IMR-90 (cell line): ENCODE measurements at places on chromosomes 12 and 14. TPM values are rescaled to one million over a fixed set of nuclear protein-coding genes. Genes with fewer than 3 reads are reported as not detected.

- no peak overlapping the region for H3K27ac ChIP-seq
- H3K36me3 ChIP-seq: no peaks in the 10 kb centered on the region
- DNase-seq: no peak
- H3K4me1 ChIP-seq: no peaks in the 10 kb centered on the region
Measured at GRCh38 chr12:102682366-102683289, 202.3 kb upstream of the IGF1 start.

DNA sequence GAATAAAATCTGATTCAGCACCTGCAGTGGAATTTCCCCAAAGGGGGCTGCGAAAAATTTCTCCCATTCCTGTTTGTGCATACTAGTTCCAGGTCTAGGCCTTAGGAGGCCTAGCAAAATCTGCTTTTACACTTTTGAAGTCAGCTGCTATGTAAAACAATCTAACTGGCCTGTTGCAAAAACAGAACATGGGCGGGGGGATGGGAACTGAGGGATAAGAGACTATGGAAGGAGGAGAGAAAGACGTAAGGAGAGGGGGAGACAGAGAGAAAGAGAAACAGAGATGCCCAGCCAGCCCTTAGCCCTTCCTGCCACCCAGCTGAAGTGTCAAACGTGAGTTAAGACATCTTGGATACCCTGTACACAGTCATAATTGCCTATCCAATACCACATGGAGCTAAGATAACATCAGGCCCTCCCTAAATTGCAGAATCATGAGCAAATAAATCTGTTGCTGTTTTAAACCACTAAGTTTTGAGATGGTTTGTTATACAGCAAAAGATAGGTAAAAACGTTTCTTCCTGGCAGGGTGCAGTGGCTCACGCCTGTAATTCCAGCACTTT is 45.6 kb downstream of the SPTLC2 start:
- peak overlapping the region; percentile 61; the same call in 1 of the 2 replicates for H3K27ac ChIP-seq
- H3K4me3 ChIP-seq: no peak overlapping the region
- H3K36me3 ChIP-seq: peaks cover 14% of the 10 kb centered on the region; the same call in 1 of the 2 replicates
- H3K4me1 ChIP-seq: peaks cover 17% of the 10 kb centered on the region

- no peak for DNase-seq
- H3K4me1 ChIP-seq: peaks cover 10% of the 10 kb centered on the region
Measured at GRCh38 chr12:93582351-93582750, 9.9 kb downstream of the SOCS2 start.

GRCh38 chr12:22527999-22528398 is 16.3 kb downstream of the C2CD5 start:
- peak overlapping the region; percentile 59; the same call in 1 of the 2 replicates for H3K27ac ChIP-seq
- peaks cover 7% of the 10 kb centered on the region for H3K4me1 ChIP-seq
- H3K27me3 ChIP-seq: no peaks in the 10 kb centered on the region
- peak; percentile 80 for DNase-seq
- H3K4me3 ChIP-seq: no peak overlapping the region
- peaks cover 16% of the 10 kb centered on the region for H3K36me3 ChIP-seq

GRCh38 chr14:96106891-96107290 is 67.7 kb downstream of the C14orf132 start:
- DNase-seq: no peak
- H3K27ac ChIP-seq: 0 out of 2 replicates have a peak overlapping the region, but pooled peaks have one; percentile 1
- H3K4me3 ChIP-seq: no peak overlapping the region
- H3K36me3 ChIP-seq: no peaks in the 10 kb centered on the region

GRCh38 chr14:34030864-34031263 is 80.0 kb upstream of the EGLN3 start:
- H3K4me1 ChIP-seq: no peaks in the 10 kb centered on the region; the same call in none of the 2 replicates
- H3K27ac ChIP-seq: no peak overlapping the region
- DNase-seq: peak; percentile 35
- H3K27me3 ChIP-seq: peaks cover 4% of the 10 kb centered on the region; the same call in 1 of the 2 replicates

GRCh38 chr12:19739195-19739776 is 300.0 kb downstream of the AEBP2 start:
- no peaks in the 10 kb centered on the region for H3K27me3 ChIP-seq
- no peak overlapping the region for H3K27ac ChIP-seq
- DNase-seq: peak; percentile 75
- H3K4me1 ChIP-seq: peaks cover 2% of the 10 kb centered on the region; the same call in 1 of the 2 replicates
- H3K4me3 ChIP-seq: no peak overlapping the region
- no peaks in the 10 kb centered on the region for H3K36me3 ChIP-seq

DNA sequence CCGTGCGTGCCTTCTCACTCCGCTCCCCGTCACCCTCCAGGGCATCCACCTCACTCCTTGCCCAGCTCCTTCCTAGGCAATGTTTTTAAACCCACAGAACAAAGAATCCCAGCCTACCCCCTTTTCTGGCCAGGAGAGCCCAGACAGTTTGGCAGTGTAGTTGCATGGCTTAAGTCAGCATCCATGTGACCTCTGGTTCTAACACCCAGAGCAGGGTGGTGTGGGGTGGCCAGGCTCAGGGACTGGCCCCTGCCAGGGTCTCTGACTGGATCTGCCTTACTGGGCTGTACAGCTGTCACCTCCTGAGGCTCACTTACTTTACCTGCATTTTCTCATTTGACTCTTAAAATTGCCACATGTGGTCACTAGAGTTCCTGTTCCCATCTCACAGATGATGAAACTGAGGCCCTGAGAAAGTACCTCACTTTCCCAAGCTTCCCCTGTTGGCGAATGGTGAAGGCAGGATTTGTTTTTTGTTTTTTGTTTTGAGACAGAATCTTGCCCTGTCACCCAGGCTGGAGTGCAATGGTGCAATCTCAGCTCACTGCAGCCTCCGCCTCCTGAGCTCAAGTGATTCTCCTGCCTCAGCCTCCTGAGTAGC is 18.3 kb downstream of the SDS start:
- no peak overlapping the region for H3K27ac ChIP-seq
- no peaks in the 10 kb centered on the region for H3K4me1 ChIP-seq
- no peaks in the 10 kb centered on the region for H3K27me3 ChIP-seq
- H3K4me3 ChIP-seq: no peak overlapping the region

GRCh38 chr12:67424784-67425183 is 155.6 kb downstream of the CAND1 start:
- H3K4me1 ChIP-seq: peaks cover 6% of the 10 kb centered on the region
- no peak for DNase-seq
- no peaks in the 10 kb centered on the region for H3K27me3 ChIP-seq
- no peak overlapping the region for H3K27ac ChIP-seq

- H3K4me1 ChIP-seq: peaks cover 7% of the 10 kb centered on the region; the same call in 1 of the 2 replicates
- H3K4me3 ChIP-seq: no peak overlapping the region
- H3K27me3 ChIP-seq: no peaks in the 10 kb centered on the region
- H3K27ac ChIP-seq: no peak overlapping the region
- no peaks in the 10 kb centered on the region for H3K36me3 ChIP-seq
Measured at GRCh38 chr12:92603741-92604432, 98.9 kb upstream of the PLEKHG7 start.

DNA sequence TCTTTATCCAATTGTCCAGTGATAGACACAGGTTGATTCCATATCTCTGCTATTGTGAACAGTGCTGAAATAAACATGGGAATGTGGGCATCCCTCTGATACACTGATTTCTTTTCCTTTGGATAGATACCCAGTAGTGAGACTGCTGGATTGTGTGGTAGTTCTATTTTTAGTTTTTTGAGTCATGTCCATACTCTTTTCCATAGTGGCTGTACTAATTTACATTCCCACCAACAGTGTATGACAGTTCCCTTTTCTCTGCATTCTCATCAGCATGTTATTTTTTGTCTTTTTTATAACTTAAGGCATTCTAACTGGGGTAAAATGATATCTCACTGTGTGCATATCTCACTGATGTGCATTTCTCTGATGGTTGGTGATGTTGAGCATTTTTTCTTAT is 24.8 kb upstream of the VASH1 start:
- DNase-seq: no peak
- no peaks in the 10 kb centered on the region for H3K4me1 ChIP-seq
- H3K36me3 ChIP-seq: no peaks in the 10 kb centered on the region
- H3K27ac ChIP-seq: no peak overlapping the region

GRCh38 chr14:31934767-31935266 is 142.3 kb upstream of the ARHGAP5 start:
- H3K27me3 ChIP-seq: no peaks in the 10 kb centered on the region
- peaks cover 3% of the 10 kb centered on the region; the same call in 1 of the 2 replicates for H3K4me1 ChIP-seq
- DNase-seq: peak; percentile 41

DNA sequence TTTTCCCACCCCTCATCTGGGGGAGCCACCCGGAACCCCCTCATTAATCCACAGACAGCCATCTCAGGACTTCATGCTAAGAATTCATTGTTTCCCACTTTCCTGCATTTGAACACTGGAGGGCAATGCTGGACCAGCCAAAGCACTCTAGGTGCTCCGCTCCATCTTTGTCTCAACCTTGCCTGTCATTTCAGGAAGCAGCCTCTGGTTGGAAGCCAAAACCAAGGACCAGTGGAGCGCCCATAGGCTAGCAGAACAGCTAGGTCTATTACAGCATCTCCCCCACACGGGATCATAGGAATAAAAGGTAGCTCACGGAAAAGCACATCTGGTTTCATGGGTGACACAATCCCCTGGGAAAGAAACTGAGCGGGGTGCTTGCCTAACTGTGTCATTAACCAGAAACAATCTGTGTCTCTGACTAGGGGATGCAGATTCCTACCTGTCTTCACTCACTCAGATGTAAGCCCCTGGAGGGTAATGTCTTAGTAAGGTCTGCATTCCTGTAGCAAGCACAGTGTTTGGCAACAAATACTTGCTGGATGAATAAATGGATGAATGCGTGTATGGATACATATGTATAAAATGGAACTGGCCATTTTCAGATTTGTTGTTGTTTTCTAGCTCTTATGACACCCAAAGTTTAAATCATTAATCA is 197.0 kb downstream of the DAD1 start:
- peak; percentile 65 for DNase-seq
- H3K36me3 ChIP-seq: no peaks in the 10 kb centered on the region
- no peak overlapping the region for H3K4me3 ChIP-seq
- no peaks in the 10 kb centered on the region for H3K4me1 ChIP-seq
- no peak overlapping the region for H3K27ac ChIP-seq

GRCh38 chr14:104283197-104284106 is 145.1 kb downstream of the KIF26A start:
- no peaks in the 10 kb centered on the region for H3K36me3 ChIP-seq
- no peak for DNase-seq
- no peaks in the 10 kb centered on the region for H3K4me1 ChIP-seq
- no peak overlapping the region for H3K4me3 ChIP-seq

DNA sequence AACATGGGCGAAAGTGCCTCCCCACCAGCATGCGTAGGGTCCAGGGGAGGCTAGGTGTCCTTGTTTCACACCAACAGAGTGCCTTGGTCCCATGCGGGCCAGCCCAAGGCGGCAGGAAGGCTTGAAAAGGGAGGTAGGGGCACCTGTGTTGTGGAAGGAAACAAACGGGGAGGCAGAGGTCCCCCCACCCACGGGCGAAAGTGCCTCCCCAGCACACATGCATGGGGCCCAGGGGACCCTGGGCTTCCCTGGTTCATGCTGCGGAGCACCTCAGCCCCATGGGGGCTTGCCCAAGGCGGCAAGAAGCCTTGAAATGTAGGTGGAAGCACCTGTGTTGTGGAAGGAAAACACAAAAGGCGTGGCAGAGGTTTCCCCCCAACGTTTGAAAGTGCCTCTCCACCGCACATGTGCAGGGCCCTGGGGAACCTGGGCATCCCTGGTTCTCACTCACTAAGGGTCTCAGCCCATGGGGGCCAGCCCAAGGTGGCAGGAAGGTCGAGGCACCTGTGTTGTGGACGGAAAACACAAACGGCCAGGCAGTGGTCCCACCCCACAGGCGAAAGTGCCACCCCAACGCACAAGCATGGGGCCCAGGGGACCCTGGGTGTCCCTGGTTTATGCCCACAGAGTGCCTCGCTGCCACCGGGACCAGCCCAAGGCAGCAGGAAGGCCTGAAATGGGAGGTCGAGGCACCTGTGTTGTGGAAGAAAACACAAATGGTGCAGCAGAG is 374.7 kb downstream of the ALG10 start:
- no peaks in the 10 kb centered on the region for H3K4me1 ChIP-seq
- H3K36me3 ChIP-seq: no peaks in the 10 kb centered on the region
- no peak for DNase-seq
- H3K27ac ChIP-seq: no peak overlapping the region

- no peaks in the 10 kb centered on the region for H3K27me3 ChIP-seq
- H3K36me3 ChIP-seq: no peaks in the 10 kb centered on the region
- no peak overlapping the region for H3K27ac ChIP-seq
- H3K4me1 ChIP-seq: no peaks in the 10 kb centered on the region; the same call in 1 of the 2 replicates
- DNase-seq: peak; percentile 15
Measured at GRCh38 chr14:86897704-86898513, 1095.1 kb downstream of the GALC start.

DNA sequence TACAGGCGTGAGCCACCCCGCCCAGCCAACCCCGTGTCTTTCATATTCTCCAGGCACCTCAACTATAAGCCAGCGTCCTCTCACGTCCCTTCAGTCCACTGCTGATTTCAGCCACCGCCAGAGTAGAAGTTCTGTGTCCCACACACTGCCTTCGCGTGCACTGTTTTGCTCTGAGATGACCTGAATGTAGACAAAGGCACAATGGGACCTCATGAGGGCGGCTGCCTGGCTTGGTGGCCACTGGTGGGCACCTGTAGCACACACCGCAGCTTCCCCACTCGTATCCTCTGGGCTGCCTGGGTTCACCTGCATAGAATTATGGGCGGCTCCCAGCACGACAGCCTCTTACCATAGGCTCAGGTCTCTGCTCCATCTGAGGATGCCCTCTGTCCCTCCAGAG is 57.2 kb downstream of the GPR68 start:
- DNase-seq: no peak
- no peaks in the 10 kb centered on the region for H3K27me3 ChIP-seq
- peaks cover 2% of the 10 kb centered on the region; the same call in 1 of the 2 replicates for H3K4me1 ChIP-seq
- H3K36me3 ChIP-seq: peaks cover 21% of the 10 kb centered on the region
- H3K27ac ChIP-seq: no peak overlapping the region

DNA sequence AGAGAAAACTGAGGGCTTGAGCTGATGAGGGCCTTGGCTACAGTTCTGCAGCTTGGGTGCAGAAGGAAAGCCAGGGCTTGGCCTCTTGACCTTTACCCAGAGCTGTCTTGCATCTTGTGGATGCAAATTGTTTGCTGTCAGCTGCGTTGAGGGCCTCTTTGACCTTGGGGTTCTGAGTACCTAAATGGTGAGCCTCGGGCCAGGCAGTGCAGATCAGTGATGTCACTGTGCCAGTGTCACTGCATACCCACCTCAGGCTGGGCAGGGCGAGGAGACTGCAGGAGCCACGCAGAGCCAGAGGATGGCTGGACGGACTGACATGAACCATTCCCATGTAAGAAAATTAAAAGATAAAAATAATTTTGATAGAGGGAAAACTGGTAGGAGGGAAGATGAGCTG is 18.6 kb downstream of the ESRRB start:
- H3K36me3 ChIP-seq: no peaks in the 10 kb centered on the region
- H3K4me3 ChIP-seq: no peak overlapping the region
- no peak overlapping the region for H3K27ac ChIP-seq
- no peak for DNase-seq
- H3K27me3 ChIP-seq: peaks cover 14% of the 10 kb centered on the region

The CDH24 gene
- total RNA-seq: 3.6 and 3.9 TPM in 2 replicates

The PNMA1 gene
- 6.5 and 7.5 TPM in 2 replicates for total RNA-seq

The FAM222A gene
- under 0.01 TPM in 2 replicates for total RNA-seq

The MYH6 gene
- not detected in 2 replicates for total RNA-seq

The TROAP gene
- total RNA-seq: 15.6 and 21.5 TPM in 2 replicates

The TAS2R8 gene
- total RNA-seq: not detected in 2 replicates

The CPNE6 gene
- total RNA-seq: not detected in 2 replicates

The SCAF11 gene
- total RNA-seq: 70.4 and 90.3 TPM in 2 replicates

The SYCP3 gene
- total RNA-seq: under 0.01 TPM in 1 of 2 replicates, not detected in the other

The PTGES3 gene
- 42.7 and 101 TPM in 2 replicates for total RNA-seq
